Fibroblast of skin of abdomen (primary cell): ENCODE measurements at places on chromosomes 4 and X.
A peak's percentile ranks its signal among the peaks of the same experiment; 100 is the strongest.

DNA sequence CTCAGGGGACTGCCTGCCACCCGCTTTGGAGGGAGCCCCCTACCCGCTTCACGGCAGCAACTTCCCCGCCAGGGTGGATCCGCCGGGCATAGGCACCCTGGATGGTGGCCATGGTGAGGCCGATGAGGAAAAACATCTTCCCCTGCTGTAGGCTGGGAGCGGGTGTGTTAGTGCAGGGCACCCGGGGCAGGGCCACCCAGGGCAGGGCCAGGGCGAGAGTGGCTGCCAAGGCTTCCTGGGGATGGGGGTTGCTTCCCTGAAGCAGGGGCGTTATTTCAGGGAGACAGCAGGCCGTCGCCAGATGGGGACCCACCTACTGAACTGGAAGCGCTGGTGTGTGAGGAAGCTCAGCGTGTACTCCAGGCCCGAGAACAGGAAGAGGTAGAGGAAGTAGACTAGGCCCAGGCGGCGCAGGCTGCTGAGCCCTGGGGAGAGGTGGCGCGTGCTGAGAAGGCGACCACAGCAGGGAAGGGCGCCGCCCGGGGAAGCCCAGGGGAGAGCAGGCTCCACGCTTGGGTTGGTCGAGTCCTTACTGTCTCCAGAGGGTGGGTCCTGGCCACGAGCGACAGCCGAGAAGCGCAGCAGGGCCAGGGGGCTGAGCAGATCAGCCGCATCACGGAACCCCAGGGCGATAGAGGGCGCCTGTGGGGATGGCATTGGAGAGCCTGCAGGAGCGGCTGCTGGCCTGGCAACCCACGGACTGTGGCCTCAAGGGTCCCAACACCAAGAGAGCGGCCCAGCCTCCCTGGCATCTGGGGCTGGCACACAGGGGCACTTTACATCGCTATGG, 31.5 kb downstream of the NOP14 start:
- no peak for DNase-seq

DNA sequence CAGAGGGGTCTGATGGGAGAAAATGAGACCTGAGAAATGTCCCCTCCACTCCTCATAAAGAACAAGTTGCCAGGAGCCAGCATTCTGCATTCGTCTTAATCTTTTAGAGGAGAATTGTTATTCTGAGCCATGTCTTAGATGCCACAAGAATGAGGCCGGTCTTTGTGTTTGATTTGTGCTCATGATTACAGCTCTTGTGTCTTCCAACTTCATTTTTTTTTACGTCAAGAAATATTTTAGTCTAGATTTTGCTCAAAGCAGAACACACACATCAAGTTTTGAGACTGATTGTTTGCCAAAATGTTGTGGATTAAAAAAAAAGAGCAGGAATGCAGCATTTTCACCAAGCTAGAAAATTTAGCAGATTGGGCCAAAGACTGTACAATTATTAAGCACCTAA, 130.6 kb upstream of the PITX2 start:
- peak; percentile 79 for DNase-seq

DNA sequence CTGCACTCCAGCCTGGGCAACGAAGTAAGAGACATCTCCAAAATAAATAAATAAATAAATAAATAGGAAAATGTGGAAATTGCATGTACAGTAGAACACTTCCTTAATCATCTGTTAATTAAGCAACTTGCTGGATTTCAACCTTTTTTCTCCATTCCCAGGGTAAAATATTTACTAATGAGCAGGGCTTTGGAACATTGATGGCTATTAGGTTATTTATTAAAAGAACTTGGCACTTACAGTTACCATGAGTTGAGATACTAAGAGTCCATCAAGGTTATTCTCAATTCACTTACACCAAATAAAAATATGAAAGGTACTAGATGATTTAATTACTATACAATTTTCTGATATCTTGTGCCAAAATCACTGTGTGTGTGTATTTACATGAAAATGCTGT, 607.1 kb downstream of the PCDH18 start:
- no peak for DNase-seq

DNA sequence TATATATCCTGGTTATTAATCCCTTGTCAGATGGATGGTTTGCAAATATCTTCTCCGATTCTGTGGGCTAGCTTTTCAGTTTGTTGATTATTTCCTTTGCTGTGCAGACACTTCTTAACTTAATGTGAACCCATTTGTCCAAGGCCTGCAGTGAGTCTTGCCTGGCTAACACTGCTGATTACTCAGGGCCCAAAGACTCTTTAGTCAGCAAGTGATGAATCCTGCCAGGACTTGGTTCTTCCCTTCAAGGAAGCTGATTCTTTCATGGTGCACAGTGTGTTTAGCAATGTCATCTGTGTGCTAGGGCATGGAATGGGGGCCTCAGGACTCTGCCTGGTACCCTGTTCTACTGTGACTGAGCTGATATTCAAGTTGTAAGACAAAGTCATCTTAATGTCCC, 81.8 kb upstream of the TEX13A start:
- DNase-seq = no peak

- no peak for DNase-seq
These were observed 6.5 kb upstream of the SERTM2 start for GRCh38 chrX:111504941-111505340.

GRCh38 chr4:52833941-52834525, 28.1 kb upstream of the RASL11B start:
- DNase-seq = peak; percentile 20

DNA sequence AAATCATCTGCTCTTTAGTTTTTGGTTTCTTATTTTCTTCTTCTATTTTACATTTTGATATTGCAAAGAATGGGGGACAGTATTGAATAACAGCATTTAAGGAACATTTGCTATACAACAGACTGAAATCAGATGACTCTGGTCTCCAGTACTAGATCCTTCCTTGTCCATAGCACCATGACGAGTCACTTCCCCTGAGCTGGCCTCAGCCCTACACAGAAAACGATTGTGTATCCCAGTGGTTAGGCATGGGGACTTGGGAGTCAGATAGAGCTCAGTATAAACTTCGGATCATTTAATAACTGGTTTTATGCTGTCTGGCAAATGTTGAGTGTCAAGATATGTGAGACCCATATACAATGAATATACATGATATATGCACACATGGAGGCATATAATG, 44.7 kb upstream of the BEX4 start:
- peak; percentile 31 for DNase-seq

GRCh38 chr4:7087036-7087435, 19.2 kb upstream of the GRPEL1 start:
- no peak for DNase-seq

DNA sequence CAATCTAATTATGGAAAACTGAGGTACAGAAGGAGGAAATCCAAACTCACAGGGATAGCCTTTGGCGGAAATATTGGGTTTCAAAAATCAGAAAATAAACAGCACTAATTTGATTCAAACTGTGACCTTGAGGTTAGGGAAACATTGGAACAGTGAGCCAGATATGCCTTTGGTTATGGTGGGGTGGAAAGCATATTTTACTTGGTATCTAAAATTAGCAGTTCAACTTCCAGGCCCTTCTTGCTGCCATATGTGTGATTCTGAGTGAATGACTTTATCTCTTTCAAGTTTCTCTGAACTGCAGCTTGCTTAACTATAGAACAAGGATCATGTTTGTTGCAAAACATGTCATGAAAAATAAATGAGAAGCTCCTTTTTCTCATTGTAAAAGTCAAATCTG, 240.9 kb upstream of the VEGFC start:
- DNase-seq = no peak

- DNase-seq = no peak
These were observed 194.3 kb upstream of the RPS6KA3 start for GRCh38 chrX:20461002-20461401.

GRCh38 chr4:36088542-36088941, 155.8 kb downstream of the ARAP2 start:
- peak; percentile 57 for DNase-seq

DNA sequence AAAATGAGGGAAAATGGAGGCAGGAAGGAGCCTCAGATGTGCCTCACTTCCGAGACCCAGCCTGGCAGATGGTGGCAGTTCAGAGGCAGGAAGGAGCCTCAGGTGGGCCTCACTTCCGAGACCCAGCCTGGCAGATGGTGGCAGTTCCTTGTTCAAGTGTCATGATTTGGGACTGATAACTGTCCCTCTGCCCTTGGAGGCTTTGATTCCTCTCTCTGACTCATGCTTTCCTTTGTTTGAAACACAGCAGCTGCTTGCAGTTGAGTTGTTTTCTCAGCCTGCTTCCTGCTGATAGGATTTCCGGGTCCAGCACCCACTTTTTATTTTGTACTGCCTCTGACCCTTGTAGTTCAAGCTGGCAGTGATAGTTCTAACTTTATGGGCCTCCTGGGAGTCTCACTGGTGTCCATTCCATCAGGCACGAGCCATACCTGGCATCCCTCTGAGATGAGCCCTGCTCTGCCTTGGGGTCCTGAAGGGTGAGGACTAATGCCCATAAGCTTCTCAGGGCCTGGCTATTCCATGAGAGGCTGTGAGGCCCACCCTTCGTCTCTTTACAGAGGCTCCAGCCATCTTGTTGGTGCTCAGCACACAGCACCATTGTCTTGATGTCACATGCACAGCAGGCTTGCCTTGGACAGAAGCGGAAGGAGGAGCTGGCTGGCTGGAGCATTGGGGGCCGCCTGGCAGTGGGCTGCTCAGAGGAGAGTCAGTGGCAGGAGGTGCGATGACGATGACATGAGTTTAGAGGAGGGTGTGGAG, 13.0 kb downstream of the RGS12 start:
- DNase-seq = no peak
